ENCODE measurements at places on chromosomes 5 and 9. TPM values are rescaled to one million over a fixed set of nuclear protein-coding genes. Genes with fewer than 3 reads are reported as not detected.

The MRNIP gene
- total RNA-seq, result 11.3 TPM

The CENPH gene
- total RNA-seq, result 6.5 TPM

The PTGES gene
- total RNA-seq, result 5.0 TPM

The SOHLH1 gene
- not detected for total RNA-seq

The ALG2 gene
- total RNA-seq, result 40.6 TPM

The PCDHA10 gene
- 0.69 TPM for total RNA-seq

The PCDHGA11 gene
- total RNA-seq, result 3.7 TPM

The ACSL6 gene
- total RNA-seq, result 1.1 TPM

The IFNB1 gene
- total RNA-seq, result 0.77 TPM

The RLN2 gene
- 0.93 TPM for total RNA-seq

The SLC6A3 gene
- not detected for total RNA-seq

The ST8SIA4 gene
- total RNA-seq, result 0.73 TPM

The TSLP gene
- total RNA-seq, result not detected

The DUSP1 gene
- 17.9 TPM for total RNA-seq

The TEK gene
- total RNA-seq, result not detected

The CCDC183 gene
- 0.67 TPM for total RNA-seq

The SLC1A3 gene
- total RNA-seq, result 10.0 TPM

The BNC2 gene
- 67.4 TPM for total RNA-seq
